Activated CD4-positive, alpha-beta T cell treated with anti-CD3 and anti-CD28 coated beads, Interleukin-2, amount 10 ng/mL, durations not matched to agents 24 days and 14 days (primary cell): ENCODE measurements at places on chromosomes 11 and 22.

DNA sequence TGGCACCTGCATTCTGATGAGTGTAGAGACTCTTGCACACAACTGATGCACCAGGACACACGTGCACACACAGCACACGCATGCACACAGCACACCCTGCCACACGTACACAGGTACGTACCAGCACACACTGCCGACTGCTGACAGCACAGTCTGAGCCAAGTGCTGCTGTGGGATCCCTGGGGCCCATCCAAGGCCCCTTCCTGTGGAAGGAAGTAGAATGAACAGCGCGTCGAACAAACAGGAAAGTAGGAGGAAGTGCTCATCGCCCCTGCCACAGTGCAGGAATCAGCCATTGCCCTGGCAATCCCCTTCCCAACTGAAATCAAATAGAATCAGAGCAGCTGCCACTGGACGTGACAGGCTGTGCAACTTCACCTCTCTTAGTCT is 57.9 kb downstream of the CD82 start:
- DNase-seq: no peak

GRCh38 chr22:24706054-24706453 is 68.5 kb downstream of the PIWIL3 start:
- DNase-seq: no peak

GRCh38 chr22:45948081-45948648 is 28.8 kb downstream of the WNT7B start:
- DNase-seq: no peak

DNA sequence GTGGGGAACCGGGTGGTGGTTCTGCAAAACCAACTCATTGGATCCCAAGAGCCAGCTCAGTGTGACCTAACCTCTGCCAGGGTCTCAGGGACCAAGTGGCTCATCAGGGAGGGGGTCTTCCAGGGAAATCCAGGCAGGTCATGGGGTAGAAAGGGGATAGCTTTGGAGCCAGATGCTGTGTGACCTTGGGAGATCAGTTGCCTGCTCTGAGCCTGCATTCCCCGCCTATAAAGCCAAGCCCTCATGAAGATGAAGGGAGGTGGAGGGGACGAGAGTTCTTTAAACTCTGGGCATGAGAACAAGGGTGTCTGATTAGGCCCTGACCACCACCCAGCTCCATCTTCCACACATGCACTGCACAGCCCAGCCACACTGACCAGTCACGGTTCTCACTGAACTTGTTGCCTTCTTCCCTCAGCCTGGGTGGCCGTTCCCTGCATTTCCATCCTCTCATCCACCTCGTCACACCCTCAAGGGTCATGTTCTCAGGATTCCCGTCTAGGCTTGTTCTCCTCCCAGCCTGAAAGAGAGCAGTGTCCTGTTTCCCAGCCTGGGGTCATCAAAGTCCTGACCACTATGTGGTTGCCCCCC is 475.5 kb downstream of the TBC1D22A start:
- no peak for DNase-seq

GRCh38 chr11:32110795-32111194 is 19.9 kb downstream of the RCN1 start:
- no peak for DNase-seq
